ENCODE measurements at places on chromosomes 3 and 15. TPM values are rescaled to one million over a fixed set of nuclear protein-coding genes. Genes with fewer than 3 reads are reported as not detected.

Gene STRIT1
- not detected for total RNA-seq

Gene FBN1
- total RNA-seq = 0.86 TPM

Gene CTDSPL2
- total RNA-seq = 55.3 TPM

Gene REC114
- 0.20 TPM for total RNA-seq

Gene MELTF
- total RNA-seq = 11.7 TPM

Gene CNTN6
- total RNA-seq = not detected

Gene AADAC
- total RNA-seq = 0.47 TPM

GRCh38 chr3:127387119-127387518, 99.3 kb upstream of the PRR20G start:
- no peak overlapping the region for H3K27ac ChIP-seq
- H3K36me3 ChIP-seq = no peaks in the 10 kb centered on the region
- no peaks in the 10 kb centered on the region for H3K4me1 ChIP-seq
- no peak overlapping the region for H3K4me3 ChIP-seq
- no peaks in the 10 kb centered on the region for H3K27me3 ChIP-seq
- no peak for DNase-seq

DNA sequence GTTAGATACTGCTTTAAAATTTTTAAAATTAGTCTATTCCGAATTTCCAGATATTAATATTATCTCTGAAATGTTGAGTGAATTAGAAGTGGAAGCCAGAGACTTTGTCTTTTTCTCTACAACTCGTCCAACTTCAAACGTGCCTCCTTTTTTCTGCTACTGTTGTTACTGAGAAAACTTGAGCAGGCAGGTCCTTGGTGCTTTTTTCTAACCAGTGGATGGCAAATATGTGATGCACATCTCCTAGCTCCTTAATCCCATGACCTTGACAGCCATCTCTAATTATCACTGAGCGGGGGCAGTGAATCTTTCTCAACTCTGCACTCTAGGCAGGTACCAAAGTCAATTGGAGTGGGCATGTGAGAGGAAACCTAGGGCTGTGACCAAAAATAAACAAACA, 50.7 kb downstream of the FNDC3B start:
- DNase-seq = no peak
- H3K27ac ChIP-seq = no peak overlapping the region
- H3K4me1 ChIP-seq = peaks cover 36% of the 10 kb centered on the region
- H3K4me3 ChIP-seq = no peak overlapping the region
- no peaks in the 10 kb centered on the region for H3K27me3 ChIP-seq

DNA sequence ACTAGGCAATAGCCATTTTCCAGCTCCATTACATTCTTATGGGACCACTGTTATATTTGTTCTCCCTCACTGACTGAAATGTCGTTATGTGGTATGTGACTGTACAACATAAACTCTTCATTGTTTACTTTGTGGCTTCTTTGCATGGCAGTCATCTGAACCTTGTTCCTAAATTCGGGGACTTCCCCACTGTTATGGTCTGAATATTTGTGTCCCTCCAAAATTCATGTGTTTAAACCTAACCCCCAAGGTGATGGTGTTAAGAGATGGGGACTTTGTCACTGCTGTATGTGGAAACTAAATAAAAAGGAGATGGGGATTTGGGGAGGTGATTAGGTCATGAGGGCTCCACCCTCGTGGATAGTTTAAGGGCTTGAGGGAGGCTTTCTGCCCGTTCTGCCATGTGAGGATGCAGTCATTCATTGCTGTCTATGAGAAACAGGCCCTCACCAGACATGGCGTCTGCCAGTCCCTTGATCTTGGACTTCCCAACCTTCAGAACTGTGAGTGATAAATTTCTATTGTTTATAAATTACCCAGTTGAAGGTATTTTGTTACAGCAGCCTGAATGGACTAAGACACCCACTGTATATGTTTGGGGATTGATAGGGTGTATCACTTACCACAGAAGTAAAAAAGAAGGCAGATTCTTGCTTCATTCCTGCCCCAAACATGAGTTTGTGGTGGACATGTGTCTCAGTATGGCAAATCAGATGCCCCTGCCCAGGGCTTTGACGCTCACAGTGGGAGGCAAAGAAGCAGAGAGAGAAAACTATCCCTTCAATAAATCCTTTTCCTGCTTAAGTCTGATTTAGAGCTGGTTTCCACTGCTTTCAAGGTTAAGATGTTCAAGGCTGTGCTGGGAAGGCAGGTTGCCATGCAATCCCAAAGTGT, 138.0 kb upstream of the UBE2E1 start:
- no peak for DNase-seq
- H3K36me3 ChIP-seq = no peaks in the 10 kb centered on the region
- no peak overlapping the region for H3K4me3 ChIP-seq
- peaks cover 14% of the 10 kb centered on the region for H3K27me3 ChIP-seq
- peaks cover 6% of the 10 kb centered on the region for H3K4me1 ChIP-seq
- H3K27ac ChIP-seq = no peak overlapping the region

DNA sequence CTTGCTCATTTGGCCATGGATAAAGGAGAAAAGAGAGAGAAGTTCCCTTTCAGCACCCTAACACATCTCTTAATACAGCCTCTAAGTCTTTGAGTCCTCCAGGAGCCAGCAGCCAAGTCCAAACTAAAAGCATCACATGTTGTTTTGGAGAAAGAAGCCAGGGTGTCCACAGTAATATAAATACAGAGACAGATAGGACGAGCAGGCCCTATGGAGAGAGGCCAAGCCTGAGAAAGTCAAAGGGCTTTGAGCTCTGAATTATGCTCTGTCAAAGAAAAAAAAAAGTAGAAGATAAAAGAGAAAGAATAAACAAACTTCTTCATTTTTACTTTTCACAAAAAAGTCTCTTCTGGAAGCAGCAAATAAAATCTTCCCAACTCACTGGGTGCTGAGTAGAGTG, 92.4 kb upstream of the THBS1 start:
- DNase-seq = no peak
- no peak overlapping the region for H3K4me3 ChIP-seq
- no peaks in the 10 kb centered on the region for H3K36me3 ChIP-seq
- peaks cover 17% of the 10 kb centered on the region for H3K4me1 ChIP-seq

- peak; percentile 25 for DNase-seq
- peaks cover 44% of the 10 kb centered on the region for H3K36me3 ChIP-seq
- no peak overlapping the region for H3K27ac ChIP-seq
- no peak overlapping the region for H3K4me3 ChIP-seq
- H3K27me3 ChIP-seq = no peaks in the 10 kb centered on the region
- H3K4me1 ChIP-seq = no peaks in the 10 kb centered on the region
Observed at GRCh38 chr3:88113311-88114162, 36.2 kb upstream of the C3orf38 start.

DNA sequence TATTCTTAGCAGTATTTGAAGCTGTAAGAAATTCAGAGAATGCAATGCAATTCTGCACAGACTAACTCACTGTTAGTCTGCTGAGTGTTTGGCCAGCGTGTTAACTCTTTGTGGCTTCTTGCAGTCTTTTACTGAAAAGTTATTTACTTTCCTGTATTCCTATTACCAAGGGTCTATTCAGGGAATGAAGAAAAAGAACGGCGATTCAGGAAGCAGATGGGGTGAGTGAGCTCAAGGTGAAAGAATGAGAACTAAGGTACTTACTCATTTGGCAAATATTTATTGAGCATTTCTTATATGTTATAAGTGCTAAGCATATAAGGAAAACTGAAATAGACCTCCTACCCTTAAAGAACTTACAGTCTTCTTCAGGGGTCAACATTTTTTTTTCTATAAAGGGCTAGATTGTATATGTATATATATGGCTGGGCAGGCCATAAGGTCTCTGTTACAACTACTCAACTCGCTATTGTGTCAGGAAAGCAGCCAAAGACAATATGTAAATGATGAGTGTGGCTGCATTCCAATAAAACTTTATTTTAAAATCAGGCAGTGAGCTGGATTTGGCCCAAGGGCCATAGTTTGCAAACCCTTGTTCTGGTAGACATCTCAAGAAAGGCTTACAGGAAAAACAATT, 271.9 kb upstream of the GADL1 start:
- no peaks in the 10 kb centered on the region for H3K27me3 ChIP-seq
- no peak overlapping the region for H3K27ac ChIP-seq
- no peak overlapping the region for H3K4me3 ChIP-seq
- no peak for DNase-seq
- no peaks in the 10 kb centered on the region for H3K36me3 ChIP-seq
- no peaks in the 10 kb centered on the region for H3K4me1 ChIP-seq

DNA sequence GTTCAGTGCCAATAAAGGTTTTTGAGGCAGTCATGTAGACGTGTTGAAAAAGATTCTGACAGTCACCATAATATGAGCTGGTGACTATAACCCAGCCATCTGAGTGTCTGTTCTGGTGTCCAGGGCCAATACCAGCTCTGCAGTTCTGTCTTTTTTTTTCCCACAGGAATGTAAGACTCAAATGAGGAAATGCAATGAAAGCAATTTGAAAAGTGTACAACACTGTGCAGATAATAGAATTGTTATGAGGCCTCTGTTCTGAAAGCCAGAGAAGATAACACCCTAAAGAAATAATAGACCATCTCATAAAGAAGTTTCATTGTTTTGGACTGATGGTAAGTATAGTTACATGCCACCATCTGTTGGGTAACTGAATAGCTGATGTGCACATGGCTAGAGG, 57.1 kb downstream of the CLDN1 start:
- DNase-seq = no peak
- no peaks in the 10 kb centered on the region for H3K4me1 ChIP-seq
- H3K36me3 ChIP-seq = no peaks in the 10 kb centered on the region
- H3K27ac ChIP-seq = no peak overlapping the region

GRCh38 chr15:81882504-81882903, 163.3 kb downstream of the MEX3B start:
- no peak overlapping the region for H3K4me3 ChIP-seq
- no peaks in the 10 kb centered on the region for H3K27me3 ChIP-seq
- H3K27ac ChIP-seq = no peak overlapping the region
- H3K4me1 ChIP-seq = no peaks in the 10 kb centered on the region
- peak; percentile 20 for DNase-seq

- H3K27me3 ChIP-seq = no peaks in the 10 kb centered on the region
- peak; percentile 79 for DNase-seq
- peaks cover 18% of the 10 kb centered on the region for H3K4me1 ChIP-seq
- peak overlapping the region; percentile 78 for H3K4me3 ChIP-seq
Observed at GRCh38 chr3:129314386-129315222, 35.9 kb downstream of the HMCES start.

GRCh38 chr3:112982710-112983109, 7.8 kb upstream of the CD200R1 start:
- no peaks in the 10 kb centered on the region for H3K27me3 ChIP-seq
- H3K4me1 ChIP-seq = no peaks in the 10 kb centered on the region
- H3K36me3 ChIP-seq = no peaks in the 10 kb centered on the region

- H3K36me3 ChIP-seq = no peaks in the 10 kb centered on the region
- DNase-seq = no peak
- H3K27me3 ChIP-seq = no peaks in the 10 kb centered on the region
Observed at GRCh38 chr3:104554425-104554824, 812.3 kb upstream of the ALCAM start.

GRCh38 chr3:34947834-34948233, 691.5 kb upstream of the ARPP21 start:
- no peaks in the 10 kb centered on the region for H3K27me3 ChIP-seq
- no peaks in the 10 kb centered on the region for H3K4me1 ChIP-seq
- H3K36me3 ChIP-seq = no peaks in the 10 kb centered on the region
- H3K27ac ChIP-seq = no peak overlapping the region
- no peak for DNase-seq
- no peak overlapping the region for H3K4me3 ChIP-seq

GRCh38 chr15:74203914-74204431, 1.4 kb upstream of the STRA6 start:
- H3K4me3 ChIP-seq = no peak overlapping the region
- H3K27ac ChIP-seq = no peak overlapping the region
- no peaks in the 10 kb centered on the region for H3K36me3 ChIP-seq

- no peak overlapping the region for H3K27ac ChIP-seq
- no peak for DNase-seq
- no peaks in the 10 kb centered on the region for H3K36me3 ChIP-seq
- H3K4me3 ChIP-seq = no peak overlapping the region
- no peaks in the 10 kb centered on the region for H3K27me3 ChIP-seq
Observed at GRCh38 chr3:78004571-78004970, 964.7 kb downstream of the ROBO2 start.

- H3K4me3 ChIP-seq = no peak overlapping the region
- no peaks in the 10 kb centered on the region for H3K36me3 ChIP-seq
- H3K27me3 ChIP-seq = peaks cover 8% of the 10 kb centered on the region
- no peak overlapping the region for H3K27ac ChIP-seq
- peak; percentile 79 for DNase-seq
Observed at GRCh38 chr15:38699633-38700230, 135.1 kb upstream of the RASGRP1 start.

DNA sequence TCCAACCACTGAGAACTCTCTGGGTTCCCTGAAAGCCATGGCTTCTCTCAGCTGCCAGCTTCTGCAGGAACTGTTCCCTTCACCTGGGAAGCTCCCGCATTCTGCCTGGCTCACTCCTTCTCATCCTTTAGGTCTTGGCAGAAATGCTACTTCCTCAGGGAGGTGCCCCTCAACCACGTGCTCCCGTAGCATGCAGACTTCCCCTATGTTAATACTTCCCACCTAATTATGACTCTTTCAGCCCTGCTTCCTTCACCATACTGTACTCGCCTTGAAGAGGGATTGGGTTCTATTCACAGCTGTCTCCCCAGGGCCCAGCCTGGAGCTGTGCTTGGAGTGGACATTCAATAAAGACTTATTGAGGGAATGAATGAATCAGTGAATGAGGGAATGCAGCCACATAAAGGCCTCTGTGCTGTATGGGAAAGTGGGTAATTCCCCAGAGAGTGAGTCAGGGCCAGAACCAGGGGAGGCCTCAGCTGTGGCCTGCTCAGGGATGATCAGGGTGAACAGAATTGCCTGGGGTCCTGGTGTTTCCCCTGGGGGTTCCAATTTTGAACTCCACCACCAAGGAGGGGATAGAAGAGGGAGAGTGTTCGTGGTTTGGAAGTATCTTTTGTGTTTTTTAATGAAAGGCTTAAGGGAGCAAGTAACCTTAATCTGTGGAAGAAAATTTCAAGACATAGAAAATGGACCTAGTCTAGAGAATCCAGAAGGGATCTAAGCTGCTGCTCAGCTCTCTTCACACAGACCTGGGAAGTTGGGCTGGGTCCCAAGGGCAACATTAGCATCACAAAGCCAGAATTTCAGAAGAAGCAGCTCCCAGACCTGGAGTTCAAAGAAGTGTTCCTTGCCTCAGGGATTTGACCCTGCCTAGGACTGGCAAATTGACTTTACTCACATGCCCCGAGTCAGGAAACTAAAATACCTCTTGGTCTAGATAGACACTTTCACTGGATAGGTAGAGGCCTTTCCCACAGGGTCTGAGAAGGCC, 14.6 kb upstream of the FAM107A start:
- H3K4me1 ChIP-seq = 0 out of 2 replicates have a peak, but pooled peaks cover 1% of the 10 kb centered on the region
- no peak for DNase-seq
- no peak overlapping the region for H3K27ac ChIP-seq
- H3K36me3 ChIP-seq = no peaks in the 10 kb centered on the region

- H3K27ac ChIP-seq = no peak overlapping the region
- H3K4me3 ChIP-seq = no peak overlapping the region
- H3K4me1 ChIP-seq = peaks cover 10% of the 10 kb centered on the region
- no peaks in the 10 kb centered on the region for H3K36me3 ChIP-seq
Observed at GRCh38 chr3:138332472-138333073, 2.9 kb upstream of the NME9 start.

DNA sequence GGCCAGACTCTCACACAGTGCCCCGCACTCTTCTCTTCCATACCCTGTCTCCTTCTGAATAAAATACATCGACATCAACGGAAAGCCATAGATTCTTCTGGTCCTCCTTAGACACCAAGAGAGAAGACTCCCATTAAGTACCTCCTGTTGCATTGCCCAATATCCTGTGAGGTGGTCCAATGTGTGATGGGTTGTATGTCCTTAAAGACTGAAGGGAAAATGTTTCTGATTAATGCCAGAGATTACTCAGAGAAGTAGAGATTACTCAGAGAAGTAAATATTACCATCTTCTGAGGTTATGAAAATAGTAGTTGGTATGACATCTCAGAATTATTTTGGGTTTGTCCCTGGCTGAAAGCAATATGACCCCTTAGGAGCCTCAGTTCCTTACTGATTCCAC, 60.8 kb upstream of the GALNT15 start:
- H3K27me3 ChIP-seq = no peaks in the 10 kb centered on the region
- H3K36me3 ChIP-seq = no peaks in the 10 kb centered on the region
- DNase-seq = no peak
- H3K4me1 ChIP-seq = no peaks in the 10 kb centered on the region
- H3K4me3 ChIP-seq = no peak overlapping the region

All from K562 (cell line).